CD4-positive, alpha-beta T cell treated with Interleukin-12 subunit alpha and Interleukin-12 subunit beta, for 1 hour (primary cell): ENCODE measurements at places on chromosomes 2 and 18.

DNA sequence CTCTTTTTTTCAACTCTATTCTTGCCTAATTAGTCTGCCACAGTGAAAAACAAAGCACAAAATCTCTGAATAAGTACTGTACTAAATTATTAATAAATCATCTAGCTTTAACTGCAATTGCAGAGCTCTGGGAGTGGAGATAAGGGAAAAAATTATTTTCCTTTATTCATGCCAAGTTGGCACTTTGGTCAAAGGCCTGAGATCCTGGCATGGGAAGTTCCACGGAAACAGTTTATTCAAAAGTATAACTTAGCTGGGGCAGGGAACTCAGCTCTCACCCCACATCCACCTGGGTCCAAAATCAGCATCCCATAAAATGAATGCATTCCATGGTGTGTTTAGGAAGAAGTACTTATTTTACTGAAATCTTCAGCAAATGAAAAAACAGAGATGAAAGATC is 185.2 kb upstream of the APCDD1 start:
- DNase-seq, result no peak

GRCh38 chr2:217989221-217989948 is 13.4 kb downstream of the TNS1 start:
- DNase-seq, result no peak

GRCh38 chr2:105875241-105875640 is 130.5 kb downstream of the NCK2 start:
- DNase-seq, result no peak

- DNase-seq, result peak; percentile 42
These were observed 821 bp downstream of the TYMS start for GRCh38 chr18:658001-658946.

GRCh38 chr2:183348492-183348891 is 224.2 kb downstream of the NUP35 start:
- no peak for DNase-seq

DNA sequence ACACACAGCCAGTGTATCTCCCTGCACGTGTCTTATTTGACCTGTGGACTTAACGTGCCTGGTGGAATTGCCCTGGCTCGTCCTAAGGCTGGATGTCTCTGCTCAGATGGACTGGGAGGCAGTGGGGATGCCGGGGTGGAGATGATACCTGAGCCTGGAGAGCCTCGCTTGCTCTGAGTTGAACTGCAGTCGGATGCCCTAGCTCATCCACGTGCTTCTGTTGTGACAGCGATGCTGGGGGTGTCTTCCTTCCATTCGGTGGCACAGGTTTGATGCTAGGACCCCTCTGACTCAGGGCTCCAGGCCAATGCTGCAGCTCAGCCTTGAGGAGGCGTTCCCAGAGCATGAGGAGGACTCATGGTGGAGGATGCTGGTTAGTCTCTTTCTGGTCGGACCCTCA is 117.6 kb downstream of the SH3RF3 start:
- DNase-seq, result no peak
